ENCODE measurements at places on chromosomes 11 and 22. TPM values are rescaled to one million over a fixed set of nuclear protein-coding genes. Genes with fewer than 3 reads are reported as not detected.
A peak's percentile ranks its signal among the peaks of the same experiment; 100 is the strongest.

GRCh38 chr11:1301220-1302000 is 8.0 kb downstream of the TOLLIP start:
- DNase-seq, result no peak
- no peak overlapping the region for H3K4me3 ChIP-seq
- H3K27ac ChIP-seq, result no peak overlapping the region

Gene SCGB1D2
- not detected for total RNA-seq

Gene PNPLA5
- not detected for total RNA-seq

GRCh38 chr11:46119352-46120216 is 1.7 kb downstream of the PHF21A start:
- peaks cover 37% of the 10 kb centered on the region for H3K36me3 ChIP-seq
- peak overlapping the region; percentile 92 for H3K4me3 ChIP-seq
- peak; percentile 44 for DNase-seq
- H3K27me3 ChIP-seq, result no peaks in the 10 kb centered on the region

GRCh38 chr11:113458189-113458588 is 17.0 kb downstream of the DRD2 start:
- H3K27me3 ChIP-seq, result peaks cover 35% of the 10 kb centered on the region
- no peak for DNase-seq
- no peak overlapping the region for H3K27ac ChIP-seq

- no peak overlapping the region for H3K27ac ChIP-seq
- no peak for DNase-seq
- no peaks in the 10 kb centered on the region for H3K4me1 ChIP-seq
- H3K27me3 ChIP-seq, result peaks cover 47% of the 10 kb centered on the region
Observed at GRCh38 chr11:111461460-111462235, 50.5 kb downstream of the BTG4 start.

- no peak for DNase-seq
- H3K27me3 ChIP-seq, result peaks cover 89% of the 10 kb centered on the region
- no peak overlapping the region for H3K4me3 ChIP-seq
- no peaks in the 10 kb centered on the region for H3K4me1 ChIP-seq
- H3K27ac ChIP-seq, result no peak overlapping the region
Observed at GRCh38 chr11:20601221-20601914, 2.0 kb downstream of the SLC6A5 start.

GRCh38 chr22:46791201-46791731 is 28.8 kb downstream of the TBC1D22A start:
- DNase-seq, result no peak
- no peak overlapping the region for H3K4me3 ChIP-seq

GRCh38 chr22:42847110-42847509 is 10.0 kb downstream of the ARFGAP3 start:
- H3K27me3 ChIP-seq, result no peaks in the 10 kb centered on the region
- peaks cover 25% of the 10 kb centered on the region for H3K36me3 ChIP-seq
- H3K27ac ChIP-seq, result no peak overlapping the region
- peaks cover 34% of the 10 kb centered on the region for H3K4me1 ChIP-seq
- H3K4me3 ChIP-seq, result no peak overlapping the region

Gene ZFPL1
- total RNA-seq, result 48.0 TPM

Gene NRGN
- 5.8 TPM for total RNA-seq

- no peak overlapping the region for H3K4me3 ChIP-seq
- peaks cover 28% of the 10 kb centered on the region for H3K36me3 ChIP-seq
- H3K4me1 ChIP-seq, result peaks cover 9% of the 10 kb centered on the region
- DNase-seq, result no peak
- H3K27ac ChIP-seq, result no peak overlapping the region
- peaks cover 64% of the 10 kb centered on the region for H3K27me3 ChIP-seq
Observed at GRCh38 chr22:19720150-19720827, 3.0 kb upstream of the GP1BB start.

- no peaks in the 10 kb centered on the region for H3K36me3 ChIP-seq
- no peaks in the 10 kb centered on the region for H3K4me1 ChIP-seq
- no peak for DNase-seq
- H3K4me3 ChIP-seq, result no peak overlapping the region
Observed at GRCh38 chr11:94519478-94520084, 7.3 kb downstream of the C11orf97 start.

GRCh38 chr11:7515447-7515886 is 1.7 kb downstream of the PPFIBP2 start:
- peaks cover 59% of the 10 kb centered on the region for H3K27me3 ChIP-seq
- H3K27ac ChIP-seq, result no peak overlapping the region
- DNase-seq, result no peak
- H3K36me3 ChIP-seq, result peaks cover 11% of the 10 kb centered on the region
- H3K4me3 ChIP-seq, result no peak overlapping the region
- no peaks in the 10 kb centered on the region for H3K4me1 ChIP-seq

Gene MRGPRE
- not detected for total RNA-seq

Gene OR10D3
- total RNA-seq, result not detected

Gene CD248
- not detected for total RNA-seq

DNA sequence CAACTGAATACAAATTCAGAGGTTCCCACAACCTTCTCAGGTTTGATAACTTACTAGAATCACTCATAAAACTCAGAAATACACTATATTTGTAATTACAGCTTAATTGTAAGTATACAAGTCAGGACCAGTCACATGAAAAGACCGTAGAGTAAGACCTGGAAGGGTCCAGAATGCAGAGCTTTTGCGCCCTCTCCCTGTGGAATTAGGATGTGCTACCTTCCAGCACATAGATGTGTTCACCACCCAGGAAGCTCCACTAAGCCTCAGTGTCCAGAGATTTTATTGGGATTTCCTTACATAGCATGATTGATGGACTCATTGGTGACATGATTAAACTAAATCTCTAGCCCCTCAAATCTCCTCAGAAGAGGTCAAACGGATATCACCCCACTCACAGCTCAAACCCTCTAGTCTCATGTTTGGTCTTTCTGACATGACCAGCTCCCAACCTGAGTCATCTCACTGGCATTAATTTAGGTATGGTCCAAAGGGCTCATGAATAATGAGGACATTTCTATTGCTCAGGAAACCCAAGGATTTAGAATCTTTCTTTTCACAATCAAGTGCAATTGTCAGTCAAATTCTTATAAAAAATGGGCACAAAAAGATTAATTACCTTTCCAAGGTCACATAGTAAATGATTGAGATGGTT is 77.2 kb upstream of the UBASH3B start:
- H3K27ac ChIP-seq, result no peak overlapping the region
- no peak for DNase-seq
- H3K4me3 ChIP-seq, result no peak overlapping the region
- peaks cover 8% of the 10 kb centered on the region for H3K4me1 ChIP-seq

Gene CCDC87
- total RNA-seq, result 0.91 TPM
